ENCODE measurements at places on chromosomes 5 and 9.

DNA sequence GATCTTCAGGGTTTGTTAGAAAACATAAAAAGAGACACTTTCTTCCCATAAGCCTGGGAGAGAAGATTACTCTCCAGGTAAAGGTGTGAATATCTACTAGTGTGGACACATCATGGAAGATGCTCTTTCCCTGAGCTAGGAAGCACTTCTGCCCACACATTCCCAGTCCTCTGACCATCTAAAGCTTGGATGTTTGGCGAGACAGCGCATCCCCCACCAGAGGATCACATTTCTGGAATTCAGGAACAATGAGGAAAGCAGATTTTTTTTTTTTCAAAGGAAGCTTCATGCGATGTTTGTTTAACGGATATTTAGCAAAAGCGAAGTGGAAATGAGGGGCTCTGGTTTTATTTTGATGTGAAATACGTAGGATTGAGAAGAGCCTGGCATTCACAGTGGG is 6.2 kb downstream of the SVEP1 start:
- DNase-seq: no peak

DNA sequence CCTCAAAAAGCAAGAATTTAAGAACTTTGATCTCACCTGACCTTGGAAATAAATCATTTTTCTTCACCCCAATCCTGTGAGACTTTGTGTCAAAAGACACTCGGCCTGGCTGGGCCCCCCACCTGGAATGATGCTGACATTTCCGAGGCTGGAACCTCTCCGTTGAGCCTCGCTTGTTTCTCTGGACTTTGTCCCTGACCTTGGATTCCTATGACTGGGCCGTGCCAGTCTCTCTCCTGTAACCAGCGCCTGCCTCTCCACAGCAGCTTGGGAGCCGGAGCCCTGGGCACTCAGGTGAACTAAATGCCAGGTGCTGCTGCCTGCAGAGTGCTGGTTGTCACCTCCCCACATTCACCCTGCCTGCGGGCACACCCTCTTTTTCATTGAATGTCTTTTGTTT is 62.7 kb downstream of the RETREG1 start:
- no peak for DNase-seq

DNA sequence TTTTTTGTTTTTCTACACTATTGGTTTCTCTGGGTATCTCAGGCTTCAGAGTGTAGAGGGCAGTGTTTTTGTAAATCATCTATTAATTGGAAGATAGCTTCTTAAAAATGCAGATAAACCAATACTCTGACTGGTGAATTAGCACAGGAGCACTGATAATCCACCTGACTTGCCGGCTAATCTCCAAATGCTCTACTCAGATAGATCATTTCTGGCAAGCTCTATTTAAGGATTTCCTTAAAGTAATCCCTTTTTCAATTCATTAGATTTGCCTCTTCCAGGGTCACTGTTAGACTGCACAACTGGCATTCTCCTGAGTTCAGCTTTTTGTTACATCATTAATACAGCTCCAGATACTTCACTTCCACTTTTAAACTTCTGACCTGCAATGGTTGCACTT is 1390.3 kb upstream of the NUDT12 start:
- DNase-seq: no peak

DNA sequence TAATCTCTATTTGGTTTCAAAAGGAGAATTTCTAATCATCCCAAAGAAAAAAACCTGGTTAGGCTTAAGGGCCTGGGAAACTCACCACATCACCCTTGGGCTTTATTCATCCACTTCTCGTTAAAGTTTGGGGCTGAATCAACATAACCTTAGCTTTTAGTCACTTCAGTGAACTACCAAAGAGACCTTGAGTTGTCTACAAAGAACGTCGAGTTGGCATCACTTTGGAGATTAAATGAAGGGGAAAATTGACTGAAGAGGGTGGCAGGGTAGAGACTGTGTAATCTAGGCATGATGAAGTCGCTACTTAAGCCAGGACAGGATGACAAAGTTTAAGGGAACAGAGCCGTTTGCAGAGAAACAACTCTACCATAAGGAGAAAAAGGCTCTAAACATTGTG is 341.4 kb downstream of the RAB3C start:
- no peak for DNase-seq

GRCh38 chr9:122202111-122202510 is 26.6 kb downstream of the LHX6 start:
- DNase-seq: no peak

GRCh38 chr9:15426019-15426418 is 3.3 kb downstream of the SNAPC3 start:
- DNase-seq: no peak
